Esophagus mucosa (tissue), 1 donor: ENCODE measurements at places on chromosomes 3 and 15.

GRCh38 chr3:24316887-24317383 lies 177.7 kb downstream of the THRB start:
- ATAC-seq: peak; percentile 69

- no peak for ATAC-seq
Observed at GRCh38 chr15:55515991-55516776, 8.2 kb upstream of the DNAAF4 start.

DNA sequence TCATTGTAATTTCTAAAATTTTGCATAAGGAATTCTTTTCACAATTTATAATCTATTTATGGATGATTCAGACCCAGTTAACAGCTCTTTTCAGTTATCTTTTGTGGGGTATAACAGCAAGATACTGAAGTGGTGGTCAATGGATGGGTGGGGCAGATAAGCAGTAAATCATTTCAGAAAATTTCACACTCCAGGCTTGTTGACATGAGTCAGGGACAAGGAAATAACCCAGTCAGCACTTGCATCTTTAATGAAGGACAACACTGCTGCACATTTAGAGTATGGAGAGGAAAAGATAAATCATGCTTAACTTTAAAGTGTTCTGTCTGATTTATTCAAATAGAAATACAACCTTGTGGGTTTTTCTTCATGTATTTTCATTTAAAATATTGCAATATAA lies 181.6 kb downstream of the ROBO1 start:
- no peak for ATAC-seq

DNA sequence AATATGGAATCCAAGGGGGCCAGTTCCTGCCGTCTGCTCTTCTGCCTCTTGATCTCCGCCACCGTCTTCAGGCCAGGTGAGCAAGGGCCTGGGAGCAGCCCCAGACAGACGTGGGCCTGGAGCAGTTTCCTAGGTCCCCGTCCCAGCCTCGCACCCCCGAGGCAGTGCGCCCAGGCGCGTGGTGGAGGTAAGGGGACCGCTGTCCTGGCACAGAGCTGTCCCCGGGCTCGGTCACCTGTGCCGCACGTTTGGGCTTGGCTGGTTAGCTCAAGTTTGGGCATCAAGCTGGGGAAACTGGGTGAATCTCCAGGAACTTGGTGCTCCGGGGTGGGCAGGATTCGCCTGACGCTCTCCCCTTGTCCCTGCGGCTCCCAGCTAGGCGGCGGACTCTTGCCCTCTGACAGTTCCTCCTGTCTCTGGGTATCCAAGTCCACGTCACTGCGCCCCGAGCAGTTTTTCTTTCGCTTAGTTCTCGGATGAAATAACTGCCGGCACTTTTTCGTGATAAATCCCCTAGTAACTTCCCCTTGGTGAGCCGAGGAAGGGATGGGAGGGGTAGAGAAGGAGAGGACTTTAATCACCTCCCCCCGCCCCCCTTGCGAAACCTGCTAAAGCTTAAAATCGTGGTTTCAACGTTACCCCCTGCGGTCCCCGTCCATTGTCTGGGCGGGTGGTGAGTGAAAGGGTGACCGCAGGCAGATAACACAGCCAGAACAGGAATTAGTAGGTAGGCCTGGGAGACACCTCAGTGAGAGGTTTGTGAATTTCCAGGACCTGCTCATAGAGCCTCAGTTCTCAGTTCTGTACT lies 901 bp downstream of the ALCAM start:
- peak; percentile 5 for ATAC-seq

DNA sequence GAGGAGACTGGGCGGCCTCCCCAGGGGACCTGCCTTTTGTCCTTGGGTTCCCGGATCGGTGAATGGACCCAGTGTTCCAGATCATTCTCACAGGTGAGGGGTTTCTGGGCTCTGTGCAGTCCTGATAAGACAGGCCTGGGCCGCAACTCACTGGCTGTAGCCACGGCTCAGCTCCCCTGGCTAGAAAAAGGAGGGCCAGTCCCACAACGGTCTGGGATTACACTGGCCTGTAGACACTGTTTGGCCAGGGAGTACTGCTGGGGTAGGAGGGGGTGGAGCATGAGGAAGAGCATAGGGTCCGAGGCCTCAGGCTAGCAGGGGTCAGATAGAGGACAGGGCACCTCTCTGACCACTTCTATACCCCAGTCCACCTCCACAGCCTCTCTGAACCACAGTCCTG lies 21.0 kb upstream of the TICRR start:
- no peak for ATAC-seq

DNA sequence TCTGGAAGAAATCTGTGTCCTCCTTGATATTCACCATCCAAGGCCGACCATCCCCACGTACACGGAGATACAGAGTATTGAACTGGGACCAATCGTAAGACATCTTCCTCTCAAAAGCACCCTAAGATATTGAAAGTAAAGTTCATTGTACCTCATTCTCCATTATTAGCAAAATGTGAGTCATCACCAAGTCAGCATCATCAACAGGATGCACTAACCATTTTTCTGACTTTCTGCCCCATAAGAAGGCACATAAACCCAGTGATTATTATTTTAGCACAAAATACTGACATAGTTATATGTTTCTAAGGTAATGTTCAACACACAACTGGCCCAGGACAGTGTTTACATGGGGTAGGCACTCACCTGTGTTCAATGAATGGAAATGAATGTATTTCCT lies 7.4 kb downstream of the NDUFAF1 start:
- ATAC-seq: no peak

DNA sequence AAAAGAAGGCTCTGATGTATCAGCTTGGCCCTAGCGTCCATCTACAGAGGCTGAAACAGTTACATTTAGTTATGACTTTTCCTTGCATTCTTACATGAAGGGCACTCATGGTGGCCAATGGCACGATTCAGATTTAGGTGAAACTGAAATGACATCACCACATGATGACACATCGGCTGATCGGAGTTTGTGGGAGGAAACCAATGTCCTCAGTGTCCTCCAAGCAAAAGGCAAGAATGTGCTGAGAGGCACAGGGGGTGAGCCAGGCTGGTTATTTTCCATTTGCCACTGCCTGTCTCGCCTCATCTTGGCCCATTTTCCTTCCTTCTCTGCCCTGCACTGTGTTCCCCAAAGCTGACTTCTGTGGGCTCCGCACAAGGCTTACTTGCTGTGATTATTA lies 34.4 kb downstream of the TARS3 start:
- no peak for ATAC-seq

GRCh38 chr3:49466085-49466484 lies 4.0 kb upstream of the DAG1 start:
- ATAC-seq: no peak

GRCh38 chr3:126644615-126645014 lies 10.3 kb downstream of the TXNRD3 start:
- ATAC-seq: no peak

- ATAC-seq: peak; percentile 94
Observed at GRCh38 chr3:58874795-58875194, 175.0 kb downstream of the CFAP20DC start.

DNA sequence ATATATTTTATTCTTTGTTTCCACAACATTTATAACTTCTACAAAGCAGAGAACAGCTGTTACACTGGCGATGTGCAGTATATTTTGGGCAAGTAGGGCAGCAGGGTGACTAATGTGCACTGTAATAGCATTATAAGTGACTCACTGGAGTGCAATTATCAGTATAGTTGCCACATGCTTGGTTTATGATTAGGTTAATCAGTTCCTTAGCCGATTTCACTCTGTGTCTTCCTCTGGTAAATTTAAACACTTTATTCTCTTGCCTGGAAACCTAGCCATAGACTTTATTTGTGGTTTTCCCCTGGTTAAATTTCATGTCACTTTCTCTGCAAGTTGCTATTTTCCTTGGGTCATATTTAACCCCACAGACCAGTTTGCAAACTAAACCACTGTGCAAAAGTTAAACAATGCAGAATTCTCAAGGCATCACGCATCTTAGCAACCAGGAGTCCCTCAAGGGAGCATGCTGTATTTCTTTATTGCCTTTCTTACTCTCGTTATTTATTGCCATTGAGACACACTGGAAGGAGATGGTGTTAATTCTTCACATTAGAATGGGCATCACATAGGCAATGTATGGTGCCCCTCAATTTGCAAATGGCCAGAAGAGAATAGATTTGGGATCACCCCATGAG lies 690.2 kb upstream of the DPPA4 start:
- ATAC-seq: no peak

DNA sequence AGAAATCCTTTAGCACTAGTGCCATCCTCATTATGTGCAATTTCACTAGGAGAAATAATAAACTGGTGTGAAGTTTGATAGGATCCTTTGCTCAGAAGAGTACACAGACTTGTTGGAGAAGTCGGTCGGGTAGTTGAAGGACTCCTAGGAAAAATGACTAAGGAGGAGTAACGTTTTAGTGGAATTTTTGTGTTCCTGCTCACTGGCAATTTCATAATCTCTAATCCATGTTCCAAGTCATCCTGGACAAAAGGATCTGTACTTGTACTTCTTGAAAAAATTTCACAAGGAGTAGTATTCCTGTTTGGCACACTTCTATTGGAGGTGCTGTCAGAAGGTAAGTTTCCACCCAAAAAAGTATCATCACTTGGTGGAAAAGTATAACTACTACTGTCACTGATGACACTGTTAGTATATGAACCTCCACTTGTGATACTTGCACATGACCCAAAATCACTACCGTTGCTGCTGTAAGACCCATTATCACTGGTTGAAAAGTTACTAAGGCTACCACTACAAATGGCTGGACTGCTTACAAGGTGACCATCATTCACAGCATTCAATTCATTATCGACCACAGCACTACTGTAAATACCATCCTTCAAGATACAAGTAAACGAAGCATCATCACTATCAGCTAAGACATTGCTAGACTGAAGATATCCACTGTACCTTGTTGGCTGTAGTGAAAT lies 77.4 kb downstream of the NEDD4 start:
- no peak for ATAC-seq

DNA sequence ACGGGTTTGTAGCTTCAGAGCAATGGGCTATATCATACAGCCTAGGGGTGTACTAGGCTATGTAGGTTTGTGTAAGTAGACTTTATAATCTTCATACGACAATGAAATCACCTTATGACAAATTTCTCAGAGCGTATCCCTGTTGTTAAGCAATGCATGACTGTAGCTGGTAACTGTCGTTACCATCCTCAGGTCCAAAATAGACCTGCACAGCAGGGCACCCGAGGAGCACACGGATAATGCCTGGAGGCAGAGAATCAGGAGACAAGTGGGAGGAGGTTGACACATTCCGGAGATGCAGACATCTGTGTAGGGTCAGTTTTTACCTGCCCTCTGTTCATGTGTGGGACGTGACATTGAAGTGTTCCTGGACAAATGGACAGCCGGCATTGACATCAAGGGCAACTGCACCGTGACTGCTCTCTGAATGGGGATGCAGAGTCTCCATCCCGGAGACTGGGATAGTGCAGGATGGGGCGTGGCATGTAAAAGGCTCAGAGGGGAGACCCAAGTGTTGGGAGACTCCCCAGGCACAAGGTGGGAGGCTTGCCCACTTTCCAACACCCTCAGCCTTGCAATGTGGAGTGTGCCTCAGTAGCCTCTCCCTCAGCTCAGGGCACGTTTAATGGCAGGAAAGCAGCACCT lies 45.9 kb upstream of the PGPEP1L start:
- no peak for ATAC-seq

DNA sequence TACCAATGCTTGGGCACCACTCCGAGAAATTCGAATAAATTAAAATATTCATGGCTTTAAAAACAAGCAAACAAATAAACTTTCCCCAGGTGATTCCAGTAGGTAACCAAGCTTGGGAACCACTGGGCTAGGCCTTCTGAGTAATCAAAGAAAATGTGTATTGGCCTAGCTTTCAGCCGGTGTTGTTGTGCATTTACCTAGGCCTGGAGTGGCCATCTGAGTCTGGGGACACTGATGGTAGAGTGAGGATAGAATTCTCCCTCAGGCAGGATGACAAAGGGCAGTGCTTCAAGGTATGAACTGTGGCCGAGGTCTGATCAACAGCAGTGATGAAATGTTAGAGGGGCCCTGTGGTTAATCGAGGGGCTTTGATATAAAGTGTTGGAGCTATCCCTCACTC lies 440.5 kb downstream of the EPHB1 start:
- no peak for ATAC-seq

DNA sequence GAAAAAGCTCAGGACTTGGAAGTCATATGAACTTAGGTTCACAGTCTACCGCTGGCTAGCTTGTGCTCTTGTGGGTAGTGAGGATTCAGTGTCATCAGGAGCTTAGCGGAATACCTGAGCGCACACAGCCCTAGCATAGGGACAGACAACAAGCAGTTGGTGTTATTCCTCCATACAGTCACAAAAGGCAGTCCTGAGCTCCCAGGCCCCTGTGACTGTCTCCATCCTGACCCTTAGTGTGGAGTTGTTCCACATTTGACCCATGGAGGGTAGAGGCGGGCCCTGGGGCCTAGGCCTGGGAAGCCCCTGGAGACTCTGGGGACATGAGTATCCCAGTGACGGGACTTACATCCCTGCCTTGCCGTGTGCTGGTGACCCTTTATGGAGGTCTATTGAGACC lies 131.5 kb upstream of the PLXNA1 start:
- no peak for ATAC-seq

GRCh38 chr3:117400303-117400702 lies 690.7 kb downstream of the TUSC7 start:
- ATAC-seq: no peak

- no peak for ATAC-seq
Observed at GRCh38 chr3:127009531-127009930, 26.6 kb downstream of the PLXNA1 start.

DNA sequence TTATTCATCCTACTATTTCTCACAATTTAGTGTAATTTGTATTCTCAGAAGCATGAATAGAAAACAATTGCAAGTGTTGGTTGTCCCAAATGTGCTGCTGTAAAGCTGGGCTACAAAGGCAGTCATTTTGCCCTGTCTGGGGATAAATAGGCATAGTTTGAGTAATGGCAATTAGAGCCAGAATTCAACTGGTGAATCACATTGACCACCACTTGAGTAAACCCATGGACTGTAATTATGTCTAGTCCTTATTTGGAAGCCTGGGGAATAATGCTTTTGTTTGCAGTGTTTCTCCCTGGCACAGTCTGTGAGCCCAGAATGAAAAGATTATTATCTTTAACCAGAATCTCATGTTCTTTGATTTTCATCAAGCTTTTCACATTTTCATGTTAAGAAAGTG lies 30.5 kb upstream of the CHL1 start:
- ATAC-seq: no peak

GRCh38 chr15:74812533-74812932 lies at the start of gene LMAN1L:
Gene LMAN1L, plus strand, starts transcription at chr15:74812835. Its CDS starts 20 bp downstream, at chr15:74812855.
- ATAC-seq: no peak

DNA sequence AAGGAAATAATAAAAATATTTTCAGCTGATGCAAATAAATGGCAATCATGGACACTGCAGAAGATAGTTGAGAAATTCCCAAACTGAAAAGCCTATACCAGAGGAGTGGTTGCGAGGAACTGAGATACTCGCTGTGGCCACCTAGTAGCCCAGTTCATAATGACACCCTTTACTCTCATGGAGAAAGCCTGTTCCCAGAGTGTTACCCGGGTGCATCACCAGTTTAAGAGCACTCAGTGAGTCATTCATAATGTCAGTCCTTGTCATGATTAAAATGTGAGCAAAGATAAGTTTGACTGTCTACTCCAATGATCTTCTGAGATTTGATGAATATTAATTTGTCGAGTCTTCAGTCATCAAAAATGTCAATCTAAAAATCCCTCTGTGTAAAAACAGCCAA lies 138.4 kb upstream of the LRRC3B start:
- peak; percentile 59 for ATAC-seq
